HFF-Myc (cell line): ENCODE measurements at places on chromosomes 5 and 9.

- DNase-seq, result no peak
These were observed 16.6 kb downstream of the CDC42SE2 start for GRCh38 chr5:131280417-131280816.

GRCh38 chr9:5684101-5684500 lies 55.2 kb downstream of the RIC1 start:
- peak; percentile 31 for DNase-seq

DNA sequence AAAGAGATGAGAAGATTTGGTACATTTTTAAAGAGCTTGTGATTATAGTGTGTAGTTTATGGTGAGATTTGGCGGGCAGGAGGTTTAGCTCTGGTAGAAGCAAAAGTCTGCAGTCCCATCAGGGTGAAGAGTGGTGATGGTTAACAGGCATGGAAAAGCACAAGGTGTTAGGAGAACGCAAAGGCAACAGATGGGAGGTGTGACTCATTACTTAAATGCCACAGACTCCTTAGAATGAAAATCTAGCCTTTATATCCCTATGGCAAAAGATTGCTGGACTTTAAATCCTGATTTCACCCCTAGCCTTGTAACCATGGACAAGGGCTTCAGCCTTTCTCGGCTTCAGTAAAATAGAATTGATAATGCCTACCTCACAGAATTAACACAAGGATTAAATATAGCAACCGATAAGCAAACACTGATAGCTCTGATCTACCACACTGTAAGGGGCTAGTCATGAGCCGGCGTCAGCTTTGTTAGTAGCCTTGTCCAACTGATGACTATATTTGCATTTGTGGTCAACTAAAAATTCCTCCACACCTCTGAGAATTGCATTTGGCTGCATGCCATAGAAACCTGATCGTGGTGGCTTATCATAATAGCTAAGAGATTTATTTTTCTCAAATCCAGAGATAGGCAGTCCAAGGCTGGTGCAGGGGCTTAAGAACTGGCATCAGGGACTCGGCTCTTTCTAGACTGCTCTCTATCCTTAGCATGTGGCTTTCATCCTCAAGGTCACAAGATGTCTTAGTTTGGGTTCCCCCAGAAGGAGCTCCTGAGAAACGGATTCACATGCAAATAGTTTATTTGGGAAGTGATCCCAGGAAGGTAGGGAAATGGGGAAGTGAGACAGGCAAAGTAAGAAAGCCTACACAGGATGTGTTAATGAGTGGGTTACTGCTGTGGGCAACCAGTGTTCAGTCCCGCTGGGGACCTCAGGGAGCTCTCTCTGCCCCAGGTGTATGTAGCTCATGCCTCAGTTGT lies 19.6 kb downstream of the MFAP3 start:
- DNase-seq, result no peak

- DNase-seq, result no peak
These were observed 7.4 kb downstream of the MTX3 start for GRCh38 chr5:79983618-79984017.

DNA sequence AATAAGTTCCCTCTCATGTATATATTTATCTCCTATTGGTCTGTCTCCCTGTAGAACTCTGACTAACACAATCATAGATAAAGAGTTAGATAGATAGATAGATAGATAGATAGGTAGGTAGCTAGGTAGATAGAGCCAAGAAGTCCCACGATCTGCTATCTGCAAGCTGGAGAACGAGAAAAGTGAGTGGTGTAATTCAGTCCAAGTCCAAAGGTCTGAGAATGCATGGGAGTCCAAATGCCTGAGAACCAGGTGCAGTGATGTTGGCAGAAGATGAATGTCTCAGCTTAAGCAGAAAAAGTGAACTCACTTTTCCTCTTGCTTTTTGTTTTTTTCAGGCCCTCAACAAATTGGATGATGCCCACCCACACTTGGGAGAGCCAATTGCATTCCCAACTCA lies 37.7 kb upstream of the ZFR start:
- no peak for DNase-seq

DNA sequence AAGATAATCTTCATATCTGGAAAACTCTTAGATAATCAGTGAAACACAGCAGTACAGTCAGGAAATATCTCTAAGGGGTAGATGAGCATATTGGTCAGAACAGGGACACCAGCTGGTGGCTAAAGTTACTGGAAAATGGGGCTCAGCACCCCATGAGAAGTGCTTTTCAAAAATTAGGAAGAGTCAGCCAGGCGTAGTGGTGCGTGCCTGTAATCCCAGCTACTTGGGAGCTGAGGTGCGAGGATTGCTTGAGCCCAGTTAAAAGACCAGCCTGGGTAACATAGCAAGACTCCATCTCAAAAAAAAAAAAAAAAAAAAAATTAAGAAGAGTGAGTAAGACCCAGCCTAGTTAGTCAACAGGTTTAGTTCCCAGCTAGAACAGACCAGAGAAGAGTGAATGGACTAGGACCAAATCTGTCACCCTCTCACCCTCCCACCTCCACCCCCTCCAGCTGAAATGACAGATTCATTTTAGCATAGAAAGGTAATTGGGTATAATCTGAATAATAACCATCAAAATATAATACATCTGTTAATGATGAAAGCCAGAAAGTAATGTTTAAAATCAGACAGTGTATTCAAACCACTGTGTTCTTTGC lies 120.9 kb downstream of the CDC42SE2 start:
- DNase-seq, result no peak
